ENCODE measurements at places on chromosomes 12 and 14.

- DNase-seq, result no peak
Observed at GRCh38 chr12:16198884-16199283, 78.6 kb downstream of the SLC15A5 start.

- no peak for DNase-seq
Observed at GRCh38 chr12:2129076-2129475, 76.3 kb downstream of the CACNA1C start.

GRCh38 chr12:87981495-87981894 is 47.7 kb downstream of the C12orf50 start:
- DNase-seq, result no peak

DNA sequence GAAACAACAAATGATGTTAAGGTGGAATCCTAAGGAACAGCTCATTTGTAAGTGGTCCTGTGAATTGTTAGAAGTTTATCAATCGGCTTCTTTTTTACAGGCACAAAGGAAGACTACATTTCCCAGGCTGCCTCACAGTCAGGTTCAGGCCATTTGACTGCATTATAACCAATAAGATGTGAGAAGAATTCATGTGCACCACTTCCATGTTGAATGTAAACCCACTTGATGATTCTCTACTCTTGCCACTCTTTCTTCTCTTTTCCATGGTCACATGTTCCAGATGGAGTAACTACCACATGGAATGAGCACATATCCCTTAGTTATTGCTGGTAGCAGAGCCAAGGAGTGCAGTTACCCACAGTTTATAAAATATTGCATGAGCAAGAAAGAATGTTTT is 67.1 kb upstream of the GZMB start:
- no peak for DNase-seq

DNA sequence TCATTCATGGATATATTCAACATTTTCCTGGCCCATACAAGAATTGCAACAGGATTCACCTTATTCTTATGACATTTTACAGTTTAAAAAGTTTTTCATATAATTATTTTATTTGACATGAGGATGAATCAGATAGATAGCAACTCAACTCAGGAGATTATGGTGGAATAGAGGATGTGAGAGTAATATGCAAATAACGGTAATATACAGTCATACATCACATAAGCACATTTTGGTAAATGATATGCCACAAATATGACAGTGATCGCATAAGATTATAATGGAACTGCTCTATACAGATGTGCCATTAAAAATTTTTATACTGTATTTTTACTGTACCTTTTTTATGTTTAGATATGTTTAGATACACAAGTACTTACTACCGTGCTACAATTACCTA is 24.1 kb upstream of the CRADD start:
- no peak for DNase-seq
